ENCODE measurements at places on chromosomes 1 and 21.

GRCh38 chr1:193558491-193559028, 372.1 kb upstream of the B3GALT2 start:
- DNase-seq, result peak; percentile 75

- DNase-seq, result no peak
Measured at GRCh38 chr1:15201849-15202551, 45.0 kb upstream of the FHAD1 start.

GRCh38 chr21:41878831-41879189, 334 bp downstream of the PRDM15 start:
- DNase-seq, result peak; percentile 30

- DNase-seq, result no peak
Measured at GRCh38 chr1:112761714-112762480, 46.8 kb upstream of the PPM1J start.

GRCh38 chr1:57553666-57554065, 129.8 kb upstream of the DAB1 start:
- DNase-seq, result no peak

DNA sequence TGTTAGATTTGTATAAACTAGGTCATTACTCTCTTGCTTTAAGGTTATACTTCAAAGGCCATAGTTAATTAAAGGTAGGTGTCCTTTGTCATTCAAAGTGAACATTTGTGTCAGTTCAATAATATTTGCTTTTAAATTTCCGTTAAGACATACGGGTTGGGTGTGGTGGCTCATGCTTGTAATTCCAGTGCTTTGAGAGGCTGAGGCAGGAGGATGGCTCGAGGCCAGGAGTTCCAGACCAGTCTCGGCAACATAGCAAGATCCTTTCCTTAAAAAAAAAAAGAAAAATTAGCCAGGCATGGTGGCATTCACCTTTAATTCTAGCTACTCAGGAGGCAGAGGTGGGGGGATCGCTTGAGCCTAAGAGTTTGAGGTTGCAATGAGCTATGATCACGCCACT, 80.4 kb downstream of the KIF26B start:
- DNase-seq, result no peak

DNA sequence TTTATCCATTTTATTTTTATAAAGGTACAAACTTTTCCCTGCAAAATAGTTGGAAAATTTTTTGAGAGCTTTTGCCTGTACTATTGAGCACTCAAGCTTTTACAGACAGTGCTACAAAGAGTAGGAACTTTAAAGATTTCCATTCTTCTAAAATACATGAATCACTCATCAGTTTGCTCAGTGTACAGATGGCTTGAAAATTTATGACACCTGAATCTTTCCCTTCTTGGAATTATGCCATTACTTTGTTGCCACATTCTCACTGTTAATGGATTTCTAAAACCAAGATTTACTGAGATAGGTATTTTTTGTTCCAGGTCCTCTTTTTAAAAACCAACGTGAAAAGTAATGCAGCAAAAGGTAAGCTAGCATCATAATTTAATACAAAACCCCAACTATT, 76.0 kb downstream of the GPATCH2 start:
- DNase-seq, result no peak

GRCh38 chr1:210250998-210251679, 18.5 kb downstream of the SERTAD4 start:
- DNase-seq, result no peak

DNA sequence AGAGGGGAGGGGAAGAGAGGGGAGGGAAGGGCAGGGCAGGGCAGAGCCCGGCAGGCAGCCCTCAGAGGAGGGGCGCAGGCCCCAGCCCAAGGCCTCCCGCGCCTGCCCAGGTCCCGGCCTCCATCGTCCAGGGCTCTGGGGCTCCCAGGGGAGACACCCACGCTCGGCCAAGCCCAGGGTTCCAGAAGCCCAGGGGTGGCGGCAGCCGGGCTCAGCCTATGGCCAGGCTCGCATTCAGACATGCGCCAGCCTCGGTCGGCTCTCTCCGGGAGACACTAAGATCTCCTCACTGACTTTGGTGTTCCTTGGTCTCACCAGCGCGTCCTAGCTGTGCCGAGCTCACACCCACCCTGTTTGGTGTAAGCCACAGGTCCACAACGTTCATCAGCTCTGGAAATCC, 7.1 kb upstream of the ANKRD65 start:
- no peak for DNase-seq

Measured in HFF-Myc (cell line).